T-helper 2 cell treated with Interferon-gamma antibody and Interleukin-4, amounts not matched to agents 5 μg/mL and 100 μg/mL, for 36 hours (primary cell): ENCODE measurements at places on chromosomes 4 and X.

DNA sequence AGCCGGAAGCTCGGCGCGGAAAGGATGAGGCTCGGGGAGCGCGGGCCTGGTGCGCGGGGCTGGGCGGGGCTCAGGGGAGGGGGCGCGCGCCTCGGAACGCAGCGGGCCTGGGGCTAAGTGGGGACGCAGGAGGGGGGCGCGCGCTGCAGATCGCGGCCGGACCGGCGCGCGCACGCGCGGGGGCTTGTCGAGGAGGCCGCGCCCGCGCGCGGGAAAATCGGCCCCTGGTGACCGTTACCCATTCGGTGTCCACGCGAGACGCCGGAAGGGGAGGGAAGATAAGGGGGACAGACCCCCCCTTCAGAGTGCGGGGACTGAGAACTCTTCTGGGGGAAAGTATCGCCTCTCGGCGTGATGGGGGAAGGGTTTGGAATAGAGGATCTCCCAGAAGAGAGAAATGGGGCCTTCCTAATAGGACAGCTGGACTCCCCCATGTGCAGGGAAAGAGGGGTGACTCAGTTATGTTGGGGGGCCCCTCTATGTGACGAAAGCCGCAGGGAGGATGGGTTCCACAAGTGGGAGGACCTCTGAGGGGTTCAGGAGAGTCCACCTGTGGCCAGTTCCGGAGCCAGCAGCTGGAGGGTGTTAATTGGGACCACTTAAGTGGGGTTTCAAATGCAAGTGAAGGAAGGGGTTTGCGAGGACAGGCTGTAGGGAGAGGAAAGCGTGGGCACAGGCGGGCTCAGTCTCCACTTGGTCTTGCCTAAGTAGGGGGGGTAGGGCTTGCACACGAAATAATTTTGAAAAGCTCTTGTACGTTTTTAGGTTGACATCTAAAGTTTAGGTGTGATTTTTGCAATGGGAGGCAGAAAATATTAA is 584 bp downstream of the SUV39H1 start:
- H3K27me3 ChIP-seq: no peaks in the 10 kb centered on the region
- H3K27ac ChIP-seq: peak overlapping the region; percentile 91
- no peak for DNase-seq
- peaks cover 16% of the 10 kb centered on the region for H3K36me3 ChIP-seq
- H3K4me3 ChIP-seq: peak overlapping the region; percentile 92
- peaks cover 21% of the 10 kb centered on the region for H3K4me1 ChIP-seq

- H3K36me3 ChIP-seq: no peaks in the 10 kb centered on the region
- H3K4me1 ChIP-seq: peaks cover 20% of the 10 kb centered on the region
- H3K27ac ChIP-seq: peak overlapping the region; percentile 88
- peak overlapping the region; percentile 85 for H3K4me3 ChIP-seq
These were observed 48.0 kb downstream of the MAGEA9 start for GRCh38 chrX:149829751-149830191.

DNA sequence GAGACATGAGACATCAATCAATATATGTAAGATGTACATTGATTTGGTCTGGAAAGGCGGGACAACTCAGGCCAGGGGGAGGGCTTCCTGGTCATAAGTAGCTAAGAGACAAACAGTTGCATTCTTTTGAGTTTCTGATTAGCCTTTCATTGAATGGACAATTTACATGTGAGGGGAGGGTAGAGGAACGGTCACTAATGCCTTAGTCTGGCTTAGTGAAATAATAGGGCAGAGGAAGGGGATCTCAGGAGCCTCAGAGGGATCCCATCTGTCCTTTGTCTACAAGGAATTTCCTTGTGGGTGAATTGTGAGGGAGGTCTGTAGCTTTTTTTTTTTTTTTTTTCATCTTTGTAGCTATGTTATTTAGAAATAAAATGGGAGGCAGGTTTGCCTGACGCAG is 88.3 kb downstream of the GK start:
- no peaks in the 10 kb centered on the region for H3K4me1 ChIP-seq
- no peak for DNase-seq
- no peak overlapping the region for H3K27ac ChIP-seq
- H3K36me3 ChIP-seq: no peaks in the 10 kb centered on the region
- no peak overlapping the region for H3K4me3 ChIP-seq

DNA sequence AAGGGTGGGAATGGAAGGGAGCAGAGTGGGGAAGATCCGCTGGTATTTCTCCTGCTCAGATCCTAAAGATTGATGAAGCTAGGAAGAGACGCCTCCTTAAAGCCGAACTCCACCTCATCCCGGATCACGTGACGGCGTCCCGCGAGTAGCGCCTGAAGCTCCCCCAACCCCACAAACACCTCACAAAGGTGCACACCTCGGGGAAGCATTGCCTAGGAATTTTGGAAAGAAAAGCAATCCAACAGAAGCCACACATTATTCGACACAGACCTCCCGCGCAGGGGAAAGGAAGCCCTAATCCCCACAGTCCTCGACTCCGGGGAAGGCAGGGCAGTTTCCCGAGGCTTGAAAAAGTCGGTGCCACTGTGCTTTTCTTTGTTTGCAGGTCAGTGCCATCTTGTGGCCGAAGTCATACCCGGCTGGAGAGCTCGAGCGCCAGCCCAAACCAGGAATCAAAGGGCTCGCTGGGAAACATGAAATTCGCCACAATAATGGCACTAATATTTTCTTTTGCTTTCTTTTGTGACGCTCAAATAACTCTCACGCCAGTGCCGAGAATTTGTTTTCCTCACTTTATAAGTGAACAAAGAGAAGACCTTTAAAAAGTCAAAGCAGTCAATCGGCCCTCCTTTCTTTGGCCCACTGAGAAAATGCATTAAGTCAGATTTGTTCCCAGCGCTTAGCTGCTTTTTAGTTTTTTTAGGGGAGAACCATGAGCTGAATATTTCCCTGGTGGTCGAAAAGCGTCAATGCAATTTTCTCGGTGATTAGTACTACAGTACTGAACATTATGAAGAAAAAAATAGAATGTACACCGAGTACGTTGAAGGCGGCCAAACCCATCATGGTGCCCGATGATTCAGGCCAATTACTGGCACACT is at the start of gene NPY1R:
TSS of gene NPY1R (minus strand) at position 71 of the 881 bp plus-strand sequence. CDS start 6,042 bp downstream, outside the sequence.
- peak; percentile 17 for DNase-seq
- H3K36me3 ChIP-seq: no peaks in the 10 kb centered on the region
- H3K27ac ChIP-seq: no peak within 1 kb of the TSS
- peaks cover 9% of the 10 kb centered on the region for H3K4me1 ChIP-seq
- H3K4me3 ChIP-seq: peak within 1 kb of the TSS; percentile 68
- peaks cover 53% of the 10 kb centered on the region for H3K27me3 ChIP-seq

GRCh38 chrX:13937370-13938050 is 92.2 kb downstream of the GEMIN8 start:
- no peak overlapping the region for H3K27ac ChIP-seq
- H3K36me3 ChIP-seq: no peaks in the 10 kb centered on the region
- H3K27me3 ChIP-seq: peaks cover 42% of the 10 kb centered on the region
- no peak overlapping the region for H3K4me3 ChIP-seq

DNA sequence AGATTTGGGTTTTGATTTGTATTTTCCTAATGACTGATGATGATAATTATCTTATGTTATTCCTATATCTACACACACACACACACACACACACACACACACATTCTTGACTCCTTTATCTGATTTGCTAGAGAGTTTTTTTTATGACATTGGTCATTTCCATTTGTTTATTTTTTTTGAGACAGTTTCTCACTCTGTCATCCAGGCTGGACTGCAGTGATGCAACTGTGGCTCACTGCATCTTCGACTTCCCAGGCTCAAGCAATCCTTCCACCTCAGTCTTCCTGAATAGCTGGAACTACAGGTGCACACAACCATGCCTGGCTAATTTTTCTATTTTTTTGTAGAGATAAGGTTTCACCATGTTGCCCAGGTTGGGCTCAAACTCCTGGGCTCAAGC is 6.7 kb downstream of the ZNF81 start:
- H3K4me3 ChIP-seq: no peak overlapping the region
- H3K36me3 ChIP-seq: peaks cover 12% of the 10 kb centered on the region
- H3K4me1 ChIP-seq: peaks cover 6% of the 10 kb centered on the region
- no peaks in the 10 kb centered on the region for H3K27me3 ChIP-seq
- no peak overlapping the region for H3K27ac ChIP-seq

DNA sequence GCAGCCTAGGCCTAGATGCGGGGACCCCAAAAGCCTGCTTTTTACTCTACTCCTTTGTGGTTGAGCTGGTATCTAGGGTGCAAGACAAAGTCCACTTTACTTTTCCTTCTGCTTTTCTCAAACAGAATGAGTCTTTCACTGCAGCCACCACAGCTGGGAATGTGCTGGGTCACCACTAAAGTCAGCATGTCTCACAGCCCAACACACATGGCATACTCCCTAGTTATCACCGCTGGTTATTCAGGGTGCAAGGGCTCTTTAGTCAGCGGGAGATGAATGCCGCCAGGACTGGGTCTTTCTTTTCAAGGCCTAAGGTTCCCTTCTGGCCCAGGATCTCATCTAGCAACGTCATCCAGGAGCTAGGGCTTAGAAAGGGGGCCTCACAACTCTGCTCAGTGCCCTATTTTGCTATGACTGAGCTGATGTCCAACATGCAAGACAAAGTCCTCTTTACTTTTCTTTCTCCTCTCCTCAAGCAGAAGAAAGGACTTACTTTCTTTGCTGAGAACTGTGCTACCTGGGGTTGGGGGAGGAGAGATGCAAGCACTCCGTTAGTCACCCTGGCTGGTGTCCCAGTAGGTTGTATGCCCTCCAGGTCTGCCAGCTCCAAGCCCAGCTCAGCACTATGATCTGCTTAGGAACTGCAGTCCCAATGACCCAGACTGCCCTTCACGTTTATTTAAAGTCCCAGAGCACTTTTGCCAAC is 22.9 kb upstream of the STPG2 start:
- no peaks in the 10 kb centered on the region for H3K4me1 ChIP-seq
- H3K4me3 ChIP-seq: no peak overlapping the region
- no peak overlapping the region for H3K27ac ChIP-seq

DNA sequence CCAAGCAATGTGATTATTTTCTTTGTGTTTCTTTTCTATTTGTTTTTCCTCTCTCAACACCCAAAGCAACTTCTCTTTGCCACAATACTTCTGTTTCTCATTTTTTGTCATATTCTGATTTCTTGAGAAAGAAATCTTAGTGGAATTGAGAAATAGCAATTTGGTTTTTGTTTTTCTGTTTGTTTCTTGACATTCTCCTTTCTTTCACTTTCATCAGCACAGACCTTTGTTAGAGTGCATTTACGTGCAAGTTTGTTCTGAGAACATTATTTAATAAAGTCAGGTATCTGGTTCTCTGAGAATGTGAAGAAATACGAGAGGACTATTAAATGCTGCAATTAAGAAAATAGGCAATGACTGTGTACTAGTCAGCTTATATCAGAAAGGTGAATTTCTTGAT is 608.1 kb upstream of the AADAT start:
- no peak for DNase-seq
- H3K4me3 ChIP-seq: no peak overlapping the region
- no peaks in the 10 kb centered on the region for H3K4me1 ChIP-seq
- H3K27me3 ChIP-seq: no peaks in the 10 kb centered on the region
- peak overlapping the region; percentile 49 for H3K27ac ChIP-seq

DNA sequence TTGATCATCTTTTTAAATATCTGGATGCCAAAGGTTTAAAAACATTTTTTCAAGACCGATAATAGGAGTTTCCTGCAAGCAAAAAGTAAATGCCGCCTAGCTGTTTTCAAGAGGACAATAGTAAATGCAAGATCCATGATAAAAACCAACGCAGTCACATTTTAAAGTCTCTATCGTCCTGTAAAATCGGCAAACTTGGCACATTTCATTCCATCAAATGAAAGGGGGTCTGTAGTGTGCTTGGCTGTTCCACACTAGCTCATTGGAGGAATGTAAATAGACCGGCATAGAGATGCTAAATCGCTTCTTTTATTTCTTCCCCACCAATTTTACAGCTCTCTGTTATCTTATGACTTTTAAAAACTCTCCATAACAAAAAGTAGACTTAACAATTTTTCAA is 202.2 kb downstream of the NLGN4X start:
- H3K27ac ChIP-seq: no peak overlapping the region
- H3K4me1 ChIP-seq: no peaks in the 10 kb centered on the region

GRCh38 chr4:31375936-31376335 is 655.8 kb downstream of the PCDH7 start:
- no peak for DNase-seq
- H3K4me3 ChIP-seq: no peak overlapping the region
- no peak overlapping the region for H3K27ac ChIP-seq
- H3K27me3 ChIP-seq: no peaks in the 10 kb centered on the region
- no peaks in the 10 kb centered on the region for H3K36me3 ChIP-seq

- H3K36me3 ChIP-seq: no peaks in the 10 kb centered on the region
- no peak overlapping the region for H3K4me3 ChIP-seq
- no peak overlapping the region for H3K27ac ChIP-seq
- H3K27me3 ChIP-seq: peaks cover 2% of the 10 kb centered on the region
- no peaks in the 10 kb centered on the region for H3K4me1 ChIP-seq
These were observed 33.7 kb upstream of the MSL3 start for GRCh38 chrX:11724122-11725017.

- no peaks in the 10 kb centered on the region for H3K36me3 ChIP-seq
- no peak for DNase-seq
- H3K4me3 ChIP-seq: no peak overlapping the region
- H3K4me1 ChIP-seq: no peaks in the 10 kb centered on the region
These were observed 869.1 kb upstream of the GRID2 start for GRCh38 chr4:91434631-91435030.

DNA sequence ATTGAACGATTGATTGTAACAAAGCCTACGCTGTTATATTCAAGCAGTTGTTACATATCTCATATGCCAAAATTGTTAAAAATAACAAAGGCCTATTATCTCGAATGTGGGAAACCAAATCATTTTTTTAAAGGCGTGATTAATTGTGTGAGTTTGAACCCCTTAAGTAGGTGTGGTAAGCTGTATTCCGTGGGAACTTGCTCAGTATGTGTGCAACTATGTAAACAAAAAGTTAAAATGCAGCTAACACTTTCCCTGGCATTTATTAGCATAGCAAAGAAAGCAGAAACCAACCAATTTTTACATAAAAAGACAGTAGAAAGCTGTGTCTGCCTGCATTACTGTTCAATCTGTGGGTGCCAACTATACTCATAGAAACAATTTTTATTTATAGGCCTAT is 166.0 kb upstream of the HAND2 start:
- no peak for DNase-seq
- H3K27ac ChIP-seq: no peak overlapping the region
- H3K4me3 ChIP-seq: no peak overlapping the region
- H3K36me3 ChIP-seq: no peaks in the 10 kb centered on the region
- no peaks in the 10 kb centered on the region for H3K27me3 ChIP-seq
- no peaks in the 10 kb centered on the region for H3K4me1 ChIP-seq

DNA sequence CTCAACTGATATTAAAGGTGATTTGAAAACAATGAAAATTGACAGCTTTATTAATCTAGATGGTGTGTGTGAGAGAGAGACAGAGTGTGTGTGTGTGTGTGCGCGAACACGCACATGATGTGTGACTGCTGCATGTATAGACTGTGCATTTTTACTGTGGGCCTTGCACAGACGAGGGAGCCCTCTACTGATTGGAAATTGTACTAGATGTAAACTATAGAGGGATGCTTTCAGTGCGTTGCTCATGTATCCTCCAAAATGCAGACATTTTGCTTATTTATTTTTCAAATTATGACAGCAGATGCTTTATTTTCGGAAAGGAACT is 168.4 kb upstream of the GK2 start:
- H3K27ac ChIP-seq: no peak overlapping the region
- H3K4me1 ChIP-seq: no peaks in the 10 kb centered on the region
- no peaks in the 10 kb centered on the region for H3K36me3 ChIP-seq
- peaks cover 10% of the 10 kb centered on the region for H3K27me3 ChIP-seq

- no peaks in the 10 kb centered on the region for H3K36me3 ChIP-seq
- H3K4me3 ChIP-seq: no peak overlapping the region
- no peaks in the 10 kb centered on the region for H3K27me3 ChIP-seq
- DNase-seq: no peak
- H3K27ac ChIP-seq: no peak overlapping the region
These were observed 69.6 kb downstream of the SERTM2 start for GRCh38 chrX:111581086-111581485.

- H3K4me1 ChIP-seq: peaks cover 8% of the 10 kb centered on the region
- H3K36me3 ChIP-seq: no peaks in the 10 kb centered on the region
- no peak overlapping the region for H3K27ac ChIP-seq
These were observed 115.2 kb downstream of the DDIT4L start for GRCh38 chr4:100075056-100075455.
